GM12891 (cell line): ENCODE measurements at places on chromosomes 1 and 21.

GRCh38 chr1:86194491-86195034, 38.0 kb upstream of the COL24A1 start:
- DNase-seq, result no peak

GRCh38 chr1:15742339-15742801, at the start of gene TMEM82:
Gene TMEM82, plus strand, starts transcription at chr1:15742499. Its CDS starts 61 bp downstream, at chr1:15742560.
- DNase-seq, result no peak

DNA sequence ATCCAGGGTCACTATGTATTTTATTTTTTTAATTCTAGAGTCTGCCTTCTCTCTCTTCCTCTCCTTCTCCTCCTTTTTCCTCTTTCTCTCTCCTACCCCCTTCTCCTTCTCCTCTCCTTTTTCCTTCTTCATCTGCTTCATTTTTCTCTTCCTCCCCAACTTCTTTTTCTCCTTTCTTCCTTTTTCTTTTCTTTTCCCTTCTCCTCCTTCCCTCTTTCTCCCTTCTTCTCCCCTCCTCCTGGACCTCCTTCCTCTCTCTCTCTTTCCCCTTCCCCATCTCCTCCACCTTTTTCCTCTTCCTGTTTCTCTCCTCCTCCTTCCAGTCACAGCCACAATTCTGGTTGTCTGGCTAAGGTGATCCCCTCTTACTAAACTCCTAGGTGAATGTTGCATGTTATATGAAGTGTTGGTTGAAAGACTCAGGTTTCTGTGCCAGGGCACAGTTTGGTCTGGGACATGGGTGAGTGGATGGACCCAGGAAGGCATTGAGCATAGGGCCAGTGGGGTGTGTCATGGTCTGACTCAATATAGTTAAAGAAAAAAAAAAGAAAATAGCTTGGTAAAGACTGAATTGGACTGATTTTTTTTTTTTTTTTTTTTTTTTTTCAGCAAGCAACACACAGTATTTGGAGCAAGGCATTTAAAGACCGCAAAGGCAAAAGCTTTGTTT, 266.9 kb downstream of the TGFB2 start:
- no peak for DNase-seq

GRCh38 chr1:53288002-53288789, 39.7 kb downstream of the LRP8 start:
- DNase-seq, result no peak

- DNase-seq, result no peak
These were observed 27.1 kb downstream of the PARK7 start for GRCh38 chr1:7988576-7988975.

GRCh38 chr1:81125672-81126071, 675.1 kb upstream of the ADGRL2 start:
- DNase-seq, result no peak

GRCh38 chr1:101769520-101769919, 227.2 kb downstream of the OLFM3 start:
- no peak for DNase-seq

GRCh38 chr1:24909388-24909898, 20.6 kb downstream of the RUNX3 start:
- no peak for DNase-seq

DNA sequence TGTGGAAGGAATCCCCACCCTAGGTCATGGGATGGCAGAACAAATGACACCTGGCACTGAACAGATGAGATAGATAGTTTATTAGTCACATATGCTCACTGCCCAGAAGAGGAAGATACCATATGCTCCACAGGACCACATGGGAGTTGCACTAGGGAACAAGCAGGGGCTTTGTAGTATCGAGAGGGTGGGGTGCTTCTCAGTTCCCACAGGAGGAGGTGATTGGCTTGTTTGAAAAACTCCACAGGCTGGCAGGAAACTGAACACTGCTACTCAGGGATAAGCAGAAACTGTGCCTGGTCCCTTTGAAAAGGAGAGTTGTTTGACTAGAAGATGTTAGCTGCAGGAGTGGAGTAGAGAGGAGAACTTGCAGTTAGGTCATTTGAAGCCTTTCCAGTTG, 31.9 kb upstream of the RXRG start:
- no peak for DNase-seq

DNA sequence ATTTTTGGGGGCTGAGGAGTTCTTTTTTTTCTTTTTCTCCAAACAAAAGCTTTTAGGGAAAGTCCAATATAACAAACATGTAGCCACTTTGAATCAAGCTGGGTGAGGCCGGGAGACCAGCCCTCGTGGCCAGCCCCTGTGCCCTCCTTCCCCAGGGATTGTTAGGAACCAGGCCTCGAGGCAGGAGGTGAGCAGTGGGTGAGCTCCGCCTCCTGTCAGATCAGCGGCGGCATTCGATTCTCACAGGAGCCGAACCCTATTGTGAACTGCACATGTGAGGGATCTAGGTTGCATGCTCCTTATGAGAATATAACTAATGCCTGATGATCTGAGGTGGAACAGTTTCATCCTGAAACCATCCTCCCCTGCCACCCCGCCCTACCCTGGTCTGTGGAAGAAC, 41.8 kb upstream of the TTC22 start:
- no peak for DNase-seq

- no peak for DNase-seq
These were observed 30.2 kb downstream of the SNAP47 start for GRCh38 chr1:227765261-227766014.

DNA sequence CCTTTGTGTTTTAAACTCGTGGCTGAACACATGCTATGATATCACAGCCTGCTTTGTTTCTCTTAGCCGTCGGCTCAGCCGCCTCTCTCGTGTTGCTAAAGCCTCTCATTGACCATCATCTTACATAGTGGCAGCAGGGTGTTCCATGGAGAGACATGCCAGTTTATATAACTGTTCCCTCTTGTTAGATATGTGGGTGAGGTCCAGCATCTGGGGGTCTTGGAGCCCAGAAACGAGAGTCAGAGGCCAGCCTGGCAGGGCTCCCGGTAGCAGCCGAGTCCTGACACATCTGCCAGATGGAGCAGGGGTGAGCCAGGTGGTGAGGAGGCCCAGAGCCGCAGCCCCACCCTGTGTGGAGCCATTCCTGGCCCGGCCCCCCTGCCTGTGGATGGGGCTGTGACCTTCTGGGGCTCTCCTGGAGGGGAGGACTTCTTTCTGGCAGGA, 11.9 kb downstream of the PODN start:
- DNase-seq, result no peak

GRCh38 chr1:31848381-31848897, 32.6 kb upstream of the SPOCD1 start:
- DNase-seq, result peak; percentile 51
